ENCODE measurements at places on chromosomes 5 and 9.
A peak's percentile ranks its signal among the peaks of the same experiment; 100 is the strongest.

DNA sequence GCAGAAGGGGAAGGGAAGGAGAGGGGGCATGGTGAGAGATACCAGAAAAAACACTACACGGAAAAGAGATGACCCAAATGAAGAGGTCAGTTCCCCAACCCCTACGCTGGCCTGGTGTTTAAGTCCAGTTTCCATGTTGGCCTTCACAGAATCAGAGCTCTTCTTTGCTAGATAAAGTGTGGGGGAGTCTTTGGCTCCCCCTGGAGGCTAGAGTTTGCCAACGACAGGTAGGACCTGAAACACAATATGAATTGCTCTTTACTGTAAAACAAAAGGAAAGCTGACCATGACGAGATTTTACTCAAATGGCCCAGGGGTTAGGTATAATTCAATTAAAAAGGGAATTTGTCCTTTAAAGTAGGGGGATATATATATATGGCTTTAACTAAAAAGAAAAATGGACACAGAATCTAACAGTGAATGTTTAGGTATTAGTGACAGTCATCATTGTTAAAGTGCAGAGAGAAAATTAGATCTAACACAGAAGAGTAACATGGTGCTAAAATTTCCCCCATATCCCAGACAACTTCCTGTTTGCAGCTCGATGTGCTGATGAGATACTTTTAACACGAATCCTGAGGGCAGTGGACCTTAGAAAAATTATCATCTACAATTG lies 92.0 kb downstream of the SV2C start:
- DNase-seq = no peak

DNA sequence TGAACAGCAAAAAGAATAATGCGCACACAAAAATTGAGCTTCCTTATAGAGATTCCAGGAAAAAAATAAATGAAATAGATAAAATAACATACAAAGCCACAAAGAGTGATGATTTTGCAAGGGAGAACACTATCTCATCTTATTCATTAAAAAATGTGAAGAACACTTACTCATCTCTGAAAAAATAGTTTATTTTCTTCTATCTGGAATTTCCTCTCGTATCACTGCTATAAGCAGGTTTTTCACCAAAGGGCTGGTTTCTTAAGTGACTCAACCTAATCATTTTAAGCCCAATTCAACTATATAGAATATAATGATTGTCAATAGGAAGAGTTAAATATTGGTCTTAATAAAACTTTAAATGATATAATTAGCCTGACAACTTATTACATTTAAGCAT lies 504.9 kb downstream of the NR2F1-AS1 start:
- DNase-seq = no peak

- DNase-seq = no peak
Measured at GRCh38 chr5:66891184-66891925, 295.2 kb downstream of the MAST4 start.

- DNase-seq = no peak
Measured at GRCh38 chr5:112958093-112959088, 18.2 kb upstream of the DCP2 start.

GRCh38 chr5:138654281-138654867 lies 79.2 kb upstream of the HSPA9 start:
- DNase-seq = peak; percentile 28

- DNase-seq = no peak
Measured at GRCh38 chr9:96719921-96720320, 58.0 kb downstream of the ZNF510 start.

DNA sequence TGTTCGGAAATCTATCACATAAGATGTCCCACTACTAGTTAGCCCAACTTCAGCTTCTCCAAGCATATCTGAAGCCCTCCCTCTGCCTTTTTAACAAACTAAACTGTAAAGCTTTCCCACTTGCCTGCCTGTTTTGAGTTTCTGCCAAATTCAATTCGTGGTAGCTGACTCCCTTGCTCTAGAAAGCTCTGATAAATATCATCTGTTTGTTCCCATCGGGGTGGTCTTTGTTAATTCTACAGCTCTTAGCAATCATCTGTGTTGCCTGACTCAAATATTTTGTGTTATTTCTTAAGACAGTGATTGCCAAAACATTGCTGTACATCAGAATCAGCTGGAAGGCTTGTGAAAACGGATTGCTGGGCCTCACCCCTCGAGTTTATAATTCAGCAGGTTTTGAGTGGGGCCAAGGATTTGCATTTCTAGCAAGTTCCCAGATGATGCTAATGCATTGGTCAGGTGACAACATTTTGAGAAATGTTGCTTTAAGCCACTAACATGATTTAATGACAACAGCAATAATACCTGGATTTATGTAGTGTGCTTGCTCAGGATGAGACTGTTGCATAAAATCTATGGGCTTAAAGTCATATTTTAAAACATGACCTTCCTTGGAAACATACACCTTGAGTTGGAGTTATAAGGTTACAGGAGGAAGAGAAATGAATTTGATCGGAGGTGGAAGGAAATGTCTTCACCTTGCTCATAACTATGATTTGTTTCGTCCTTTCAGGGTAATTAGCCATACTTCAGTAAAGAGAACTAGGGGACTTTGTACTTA lies 631.9 kb downstream of the PSAT1 start:
- DNase-seq = no peak

DNA sequence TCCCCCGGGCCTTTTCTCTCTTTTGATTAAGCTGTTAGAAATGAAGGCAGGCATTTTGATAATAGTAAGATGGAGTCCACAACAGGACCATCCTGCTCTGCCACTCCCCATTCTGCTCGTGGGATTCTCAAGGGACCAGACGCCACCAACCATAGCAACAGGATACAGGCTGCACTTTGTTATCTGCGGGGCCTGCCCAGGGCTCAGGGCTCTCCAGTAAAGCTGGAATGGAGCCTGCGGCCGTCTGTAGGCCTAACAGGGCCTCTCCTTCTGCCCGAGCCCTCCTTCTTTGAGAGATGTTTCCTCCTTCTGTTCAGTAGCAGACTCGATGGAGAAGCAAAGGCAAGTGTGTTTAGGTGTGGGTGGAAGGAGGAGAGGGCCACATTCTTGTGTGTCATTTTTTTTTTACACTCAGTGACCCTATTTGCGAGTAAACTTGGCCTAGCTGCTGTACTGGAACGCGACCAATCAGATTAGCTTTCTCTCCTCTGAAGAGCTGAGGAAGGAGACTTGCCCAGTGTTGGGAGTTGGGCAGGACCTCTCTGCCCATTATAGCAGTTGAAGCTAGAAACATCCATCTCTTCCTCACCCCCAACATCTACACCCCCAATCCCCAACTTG lies 8.9 kb upstream of the EPB41L4B start:
- no peak for DNase-seq

GRCh38 chr9:82454509-82455190 lies 466.1 kb downstream of the SPATA31D1 start:
- DNase-seq = no peak

DNA sequence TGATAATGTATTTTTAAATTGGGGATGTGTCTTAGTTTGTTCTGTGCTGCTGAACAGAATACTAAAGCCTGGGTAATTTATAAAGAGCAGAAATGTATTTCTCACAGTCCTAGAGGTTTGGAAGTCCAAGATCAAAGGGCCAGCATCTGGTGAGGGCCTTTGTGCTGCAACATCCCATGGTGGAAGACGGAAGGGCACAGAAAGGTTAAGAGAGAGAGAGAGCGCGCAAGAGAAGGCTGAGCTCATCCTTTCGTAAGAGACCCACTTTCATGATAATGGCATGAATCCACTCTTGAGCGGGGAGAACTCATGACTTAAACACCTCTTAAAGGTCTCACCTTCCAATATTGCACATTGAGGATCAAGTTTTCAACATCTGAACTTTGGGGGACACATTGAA lies 79.1 kb upstream of the GOLM1 start:
- DNase-seq = no peak

DNA sequence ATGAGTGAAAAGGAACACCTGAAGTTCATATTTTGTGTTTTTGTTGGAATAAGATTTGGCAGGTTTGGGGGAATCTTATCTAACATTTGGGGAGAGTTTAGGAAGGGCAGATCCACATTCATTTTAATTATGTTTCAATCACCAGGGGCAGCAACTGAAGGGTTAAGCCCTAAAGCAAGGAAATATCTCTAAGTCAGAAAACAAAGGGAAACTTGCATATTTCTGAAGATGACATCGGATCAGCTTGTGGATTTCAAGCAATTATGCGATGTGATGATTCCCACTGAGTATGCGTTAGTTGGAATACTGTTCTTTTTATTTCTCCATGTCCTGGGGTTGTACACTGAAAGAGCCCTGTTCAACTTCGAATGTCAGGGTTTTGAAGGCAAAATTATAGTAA lies 59.8 kb upstream of the NFIB start:
- DNase-seq = no peak

DNA sequence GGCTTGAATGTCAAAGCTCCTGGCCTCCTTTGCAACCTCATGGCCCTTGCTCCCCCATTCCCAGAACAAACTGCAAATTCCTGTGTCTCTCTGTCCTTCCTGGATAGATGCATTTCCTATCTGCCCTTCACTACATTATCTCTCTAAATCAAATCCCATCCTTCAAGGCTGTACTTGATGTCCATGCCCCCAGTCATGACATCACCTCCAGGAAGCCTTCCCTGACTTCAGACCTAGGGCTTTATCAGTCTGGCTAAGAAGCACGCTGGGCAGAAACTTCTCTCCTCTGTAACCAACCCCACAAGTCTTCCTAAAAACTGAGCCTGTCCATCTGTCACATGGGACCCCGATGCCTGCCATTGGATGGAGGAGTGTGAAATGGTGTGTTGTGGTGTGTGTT lies 25.7 kb upstream of the TNIP1 start:
- no peak for DNase-seq

- no peak for DNase-seq
Measured at GRCh38 chr5:71748360-71748759, 29.3 kb downstream of the CARTPT start.

GRCh38 chr5:31937226-31937625 lies 236.9 kb downstream of the GOLPH3 start:
- no peak for DNase-seq

DNA sequence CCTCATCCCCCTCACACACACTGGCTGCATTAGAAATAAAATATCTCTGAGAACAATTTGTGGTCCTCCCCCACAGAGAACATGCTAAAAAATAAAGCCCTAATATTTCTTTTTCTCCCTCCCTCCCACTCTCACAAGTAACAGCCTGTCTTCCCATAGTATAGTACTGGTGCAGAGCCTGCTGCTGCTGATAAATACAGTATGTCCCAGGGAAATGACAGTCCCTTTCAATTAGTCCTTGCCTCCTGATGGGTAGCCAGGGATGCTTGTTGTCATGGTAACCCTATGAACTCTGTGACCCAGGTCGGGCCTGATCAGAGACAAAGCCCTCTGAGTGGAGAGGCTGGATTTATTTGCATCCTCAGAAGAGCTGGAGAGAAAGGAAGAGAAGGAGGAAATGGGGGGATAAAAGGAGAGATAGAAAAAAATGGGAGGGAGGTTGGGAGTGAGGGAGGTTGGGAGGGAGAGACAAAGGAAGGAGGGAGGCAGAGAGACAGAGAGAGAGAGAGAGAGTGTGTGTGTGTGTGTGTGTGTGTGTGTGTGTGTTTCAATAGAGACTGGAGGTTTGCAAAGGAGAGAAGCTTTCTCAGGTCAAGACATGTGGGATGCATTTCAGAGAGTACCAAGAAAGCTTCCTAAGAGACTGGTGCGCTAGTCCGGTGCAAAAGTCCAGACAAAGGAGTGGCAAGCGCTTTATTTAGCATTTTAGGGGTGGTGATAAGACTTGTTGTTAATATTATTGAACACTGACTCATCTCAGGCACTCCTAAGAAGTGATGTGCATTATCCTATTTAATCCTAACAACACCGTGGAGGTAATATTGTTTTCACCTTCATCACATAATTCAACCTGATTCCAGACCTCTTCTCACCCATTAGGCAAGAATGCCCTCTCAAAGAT lies 260.8 kb downstream of the FAM114A2 start:
- no peak for DNase-seq

- no peak for DNase-seq
Measured at GRCh38 chr9:110936237-110936636, 102.0 kb downstream of the LPAR1 start.

- DNase-seq = no peak
Measured at GRCh38 chr5:178673801-178674295, 47.0 kb upstream of the CLK4 start.

DNA sequence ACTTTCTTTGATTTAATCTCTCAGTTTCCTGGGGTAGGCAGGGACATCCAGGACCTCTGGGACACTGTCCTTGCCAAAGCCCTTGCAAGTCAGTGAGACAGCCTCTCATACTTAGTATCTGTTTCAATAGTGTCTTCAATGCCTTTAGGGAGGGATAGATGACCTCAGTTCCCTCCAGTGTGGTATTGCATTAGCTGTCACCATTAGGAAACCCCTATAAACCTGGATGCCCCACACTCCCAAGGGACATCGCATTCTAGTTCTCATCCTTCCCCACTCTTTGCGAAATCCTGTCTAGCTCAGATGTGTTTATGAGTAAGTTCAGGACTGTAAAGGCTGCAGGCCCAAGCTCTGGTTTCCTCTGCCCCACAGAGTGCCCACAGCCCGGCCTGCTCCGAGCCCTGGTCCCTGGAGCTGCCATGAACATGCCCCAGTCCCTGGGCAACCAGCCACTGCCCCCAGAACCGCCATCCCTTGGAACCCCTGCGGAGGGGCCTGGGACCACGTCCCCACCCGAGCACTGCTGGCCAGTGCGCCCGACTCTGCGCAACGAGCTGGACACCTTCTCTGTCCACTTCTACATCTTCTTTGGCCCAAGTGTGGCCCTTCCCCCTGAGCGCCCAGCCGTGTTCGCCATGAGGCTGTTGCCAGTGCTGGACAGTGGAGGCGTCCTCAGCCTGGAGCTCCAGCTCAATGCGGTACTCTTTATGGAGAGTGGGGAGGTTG lies 13.2 kb downstream of the TMEM8B start:
- no peak for DNase-seq

DNA sequence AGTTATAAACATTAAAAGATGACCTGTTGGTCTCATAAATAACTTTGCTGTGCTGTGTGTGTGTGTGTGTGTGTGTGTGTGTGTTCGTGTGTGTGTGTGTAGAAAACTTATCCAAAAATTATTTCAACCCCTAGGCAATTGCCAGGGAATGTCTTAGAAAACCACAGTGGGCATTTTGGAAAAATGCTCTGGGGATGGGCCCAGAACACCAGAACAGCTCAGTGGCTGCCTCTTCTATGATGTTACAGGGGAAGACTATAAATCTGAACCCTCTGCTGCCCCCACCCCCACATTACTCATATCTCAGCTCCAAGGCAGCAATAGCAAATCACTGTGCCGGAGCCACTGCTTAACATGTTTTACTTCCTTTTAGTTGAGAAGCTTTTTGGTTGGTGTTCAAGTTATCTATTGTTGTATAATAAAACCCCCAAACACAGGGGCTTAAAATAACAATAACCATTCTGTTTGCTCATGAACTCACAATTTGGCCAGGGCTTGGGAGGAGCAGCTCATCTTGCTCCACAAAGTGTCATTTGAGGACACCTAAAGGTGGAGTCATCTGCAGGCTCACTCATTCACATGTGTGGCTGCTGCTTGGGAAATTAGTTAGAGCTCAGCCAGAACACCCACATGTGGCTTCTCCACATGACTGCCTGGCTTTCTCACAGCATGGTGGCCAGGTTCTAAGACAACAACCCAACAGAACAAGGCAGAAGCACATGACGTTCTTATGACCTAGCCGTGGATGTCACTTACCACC lies 40.4 kb downstream of the ACTBL2 start:
- no peak for DNase-seq
